ENCODE measurements at places on chromosomes 13 and 19. TPM values are rescaled to one million over a fixed set of nuclear protein-coding genes. Genes with fewer than 3 reads are reported as not detected.

IGSF23 gene
- total RNA-seq, result not detected

DNA sequence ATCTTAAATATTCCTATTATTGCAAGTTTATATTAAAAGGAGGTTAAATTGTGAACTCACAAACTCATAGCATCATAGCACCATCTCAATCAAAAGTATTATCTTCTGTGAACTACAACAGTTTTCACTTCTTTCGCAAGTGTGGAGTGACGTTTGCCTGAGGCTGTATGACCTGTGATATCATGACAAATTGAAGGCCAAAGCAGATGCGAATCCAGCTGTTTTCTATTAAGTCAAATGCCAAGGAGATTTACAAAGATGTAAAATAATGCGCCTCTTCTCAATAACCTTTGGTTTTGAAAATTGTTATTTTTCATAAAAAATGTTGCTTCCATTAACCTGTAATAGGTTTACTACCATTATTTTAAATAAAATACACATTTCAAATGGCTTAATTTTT lies 7.6 kb upstream of the PEG3 start:
- no peak for DNase-seq

DNA sequence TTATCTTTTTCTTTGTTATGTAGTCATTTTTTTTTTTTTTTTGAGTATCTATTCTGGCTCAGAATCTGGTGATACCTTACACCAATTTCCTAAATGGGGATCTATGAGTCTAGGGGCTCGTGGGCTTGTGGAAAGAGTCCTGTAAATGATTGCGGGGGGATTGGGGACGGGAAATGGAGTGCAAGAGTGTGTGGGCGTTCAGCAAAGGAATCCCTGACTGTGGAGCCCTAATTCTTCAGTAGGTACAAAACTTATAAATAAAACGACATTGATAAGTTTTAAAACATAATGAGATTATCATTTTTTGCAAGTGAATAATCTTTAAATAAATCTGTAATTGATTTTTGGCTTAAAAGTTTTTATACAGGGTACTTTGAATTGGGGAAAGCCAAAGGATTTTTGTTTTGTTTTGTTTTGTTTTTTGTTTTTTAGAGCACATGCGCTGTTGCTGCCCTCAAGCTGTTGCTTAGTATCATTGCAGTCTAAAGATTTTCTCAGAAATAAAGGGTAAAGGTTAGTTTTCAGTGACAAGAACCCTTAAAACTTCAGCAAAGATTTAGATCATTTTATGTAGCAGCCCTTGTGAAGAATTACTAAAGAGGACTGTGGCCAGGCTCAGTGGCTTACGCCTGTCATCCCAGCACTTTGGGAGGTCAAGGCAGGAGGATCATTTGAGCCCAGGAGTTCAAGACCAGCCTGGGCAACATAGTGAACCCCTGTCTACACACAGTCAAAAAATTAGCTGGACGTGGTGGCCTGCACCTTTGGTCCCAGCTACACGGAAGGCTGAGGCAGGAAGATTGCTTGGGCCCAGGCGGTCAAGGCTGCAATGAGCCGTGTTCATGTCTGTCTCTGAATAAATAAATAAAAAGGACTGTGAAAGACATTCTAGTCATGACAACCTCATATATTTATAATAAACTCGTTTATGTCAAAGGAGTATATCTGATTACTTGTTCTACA lies 1.7 kb downstream of the ERCC5 start:
- peak; percentile 58 for DNase-seq

DNA sequence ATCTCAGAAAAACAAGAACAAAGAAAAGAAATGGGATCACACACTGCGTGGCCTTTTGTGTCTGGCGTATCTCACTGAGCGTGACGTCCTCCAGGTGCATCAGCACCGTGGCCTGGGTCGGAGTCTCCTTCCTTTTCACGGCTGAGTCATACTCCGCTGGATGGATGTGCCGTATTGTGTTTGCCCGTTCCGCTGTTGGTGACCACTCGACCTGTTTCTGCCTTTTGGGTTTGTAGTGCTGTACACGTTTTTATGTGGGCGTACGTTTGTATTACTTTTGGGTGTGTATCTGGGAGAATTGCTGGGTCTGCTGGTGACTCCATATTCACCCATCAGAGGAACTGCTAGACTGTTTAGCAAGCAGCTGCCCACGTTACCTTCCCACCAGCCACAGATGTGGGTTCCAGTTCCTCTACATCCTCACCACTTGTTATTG lies 11.4 kb downstream of the ARID3A start:
- peak; percentile 61 for DNase-seq

DNA sequence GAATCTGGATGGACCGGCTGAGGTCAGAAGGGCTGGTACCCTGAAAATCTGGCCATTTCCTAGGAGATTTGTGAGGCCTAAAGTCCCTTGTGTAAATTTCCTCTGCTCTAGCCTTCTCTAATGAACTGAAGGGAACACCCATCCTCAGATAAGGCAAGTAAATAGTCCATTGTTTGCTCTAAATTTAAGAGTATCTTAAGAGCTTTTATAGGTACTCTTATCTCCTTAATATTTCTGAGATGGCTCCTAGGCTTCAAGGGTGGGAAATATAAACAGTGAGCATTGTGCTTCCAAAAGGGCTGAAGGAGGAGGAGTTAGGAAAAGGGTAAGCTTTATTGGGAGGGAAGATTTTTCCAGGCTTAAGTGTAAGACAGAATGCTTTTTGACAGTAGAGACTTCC lies 148.7 kb upstream of the EDNRB start:
- no peak for DNase-seq

ZNF418 gene
- 35.8 TPM for total RNA-seq

CCDC169 gene
- total RNA-seq, result not detected

- DNase-seq, result no peak
These were observed 74.9 kb downstream of the WTIP start for GRCh38 chr19:34556488-34556887.

ZNF415 gene
- total RNA-seq, result 8.2 TPM

- DNase-seq, result no peak
These were observed 171.9 kb downstream of the TBC1D4 start for GRCh38 chr13:75309981-75310580.

DNA sequence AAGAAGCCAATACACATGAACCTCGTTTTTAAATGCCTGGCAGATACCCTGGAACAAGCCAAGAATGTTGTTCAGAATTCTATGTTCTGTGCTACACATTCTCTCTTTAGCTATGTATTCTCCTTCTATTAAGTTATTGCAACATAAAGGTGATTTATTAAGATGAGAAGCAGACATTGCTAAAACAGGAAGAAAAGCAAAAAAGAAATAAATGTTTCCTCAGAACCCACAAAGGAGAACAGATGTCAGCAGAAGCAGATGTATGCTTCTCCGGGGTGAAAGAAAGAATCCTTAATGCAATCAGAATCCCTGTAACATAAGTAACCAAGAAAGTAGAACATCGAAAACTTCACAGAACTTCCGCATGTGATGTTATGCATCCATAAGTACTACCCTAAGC lies 302.9 kb downstream of the DCT start:
- no peak for DNase-seq

GRCh38 chr13:111629926-111630325 lies 309.5 kb downstream of the TEX29 start:
- DNase-seq, result no peak

OR2Z1 gene
- not detected for total RNA-seq

GRCh38 chr19:7488736-7489353 lies at the start of gene PEX11G:
TSS of gene PEX11G (minus strand) at chr19:7489035. CDS start at chr19:7489010, 25 bp downstream.
- DNase-seq, result peak; percentile 93

ZNF490 gene
- total RNA-seq, result 19.9 TPM

DNA sequence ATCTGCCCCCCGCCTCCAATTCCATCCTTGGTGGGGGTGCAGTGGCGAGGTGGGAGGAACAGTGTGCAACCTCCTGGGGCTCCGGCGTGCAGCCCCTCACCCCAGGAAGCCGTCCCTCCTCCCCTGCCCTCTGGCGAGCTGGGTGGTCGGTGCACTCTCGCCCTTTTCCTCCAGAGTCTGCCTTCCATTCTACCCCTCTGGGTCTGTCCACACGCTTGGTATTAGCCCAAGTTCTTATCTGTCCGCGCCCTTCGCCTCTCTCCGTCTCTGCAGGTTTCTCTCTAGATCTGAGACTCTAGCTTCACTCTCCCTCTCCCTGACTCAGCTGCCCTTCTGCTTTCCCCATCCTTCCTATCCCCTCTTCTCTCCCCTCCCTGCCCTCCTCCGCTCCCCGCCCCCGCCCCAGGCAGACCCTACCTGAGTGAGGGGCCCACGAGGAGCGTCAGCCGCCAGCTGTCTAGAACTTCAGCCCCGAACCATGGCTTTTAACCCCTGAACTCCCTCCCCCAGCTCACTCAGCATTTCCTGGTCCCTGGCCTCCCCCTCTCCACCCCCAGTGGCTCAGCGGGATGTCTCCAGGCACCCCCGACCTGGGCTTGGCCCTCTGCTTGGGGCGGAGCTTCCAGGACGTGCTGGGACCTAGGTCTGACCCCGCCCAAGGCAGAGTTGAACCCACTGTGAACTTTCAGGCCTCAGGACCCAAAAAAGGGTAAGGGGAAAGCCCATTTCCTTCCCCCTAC lies 499 bp upstream of the KLK13 start:
- no peak for DNase-seq

DNA sequence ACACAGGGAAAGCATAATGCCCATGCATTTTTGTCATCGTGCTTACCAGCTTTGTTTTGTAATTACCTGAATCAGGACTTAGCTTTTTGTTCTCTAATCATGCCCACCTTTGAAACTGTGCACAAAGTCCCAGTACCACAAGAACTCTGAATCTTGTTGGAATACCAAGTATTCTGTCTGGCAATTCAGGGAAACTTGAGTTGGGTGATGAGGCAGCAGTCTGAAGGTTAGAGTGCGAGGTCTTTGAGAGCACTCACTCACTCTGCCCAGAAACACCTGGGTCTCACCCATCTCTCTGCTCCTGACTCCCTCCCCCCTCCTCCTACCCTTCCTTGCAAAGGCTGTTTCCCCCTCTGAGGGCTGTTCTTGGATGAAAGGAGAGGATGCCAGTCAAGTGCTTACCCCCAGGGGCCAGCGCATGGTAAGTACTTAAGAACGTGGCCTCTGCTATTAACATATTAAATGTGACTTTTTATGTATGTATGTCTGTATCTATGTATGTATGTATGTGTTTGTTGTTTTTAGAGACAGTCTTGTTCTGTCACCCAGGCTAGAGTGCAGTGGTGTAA lies 22.4 kb downstream of the SIPA1L3 start:
- DNase-seq, result no peak

PSG7 gene
- not detected for total RNA-seq

- peak; percentile 91 for DNase-seq
These were observed 2.9 kb downstream of the WDR83 start for GRCh38 chr19:12669270-12670158.

- DNase-seq, result no peak
These were observed 35.7 kb downstream of the RASL11A start for GRCh38 chr13:27306364-27306763.
